Thoracic aorta (tissue), 2 donors: ENCODE measurements at places on chromosomes 2 and 18. TPM values are rescaled to one million over a fixed set of nuclear protein-coding genes. Genes with fewer than 3 reads are reported as not detected.

DNA sequence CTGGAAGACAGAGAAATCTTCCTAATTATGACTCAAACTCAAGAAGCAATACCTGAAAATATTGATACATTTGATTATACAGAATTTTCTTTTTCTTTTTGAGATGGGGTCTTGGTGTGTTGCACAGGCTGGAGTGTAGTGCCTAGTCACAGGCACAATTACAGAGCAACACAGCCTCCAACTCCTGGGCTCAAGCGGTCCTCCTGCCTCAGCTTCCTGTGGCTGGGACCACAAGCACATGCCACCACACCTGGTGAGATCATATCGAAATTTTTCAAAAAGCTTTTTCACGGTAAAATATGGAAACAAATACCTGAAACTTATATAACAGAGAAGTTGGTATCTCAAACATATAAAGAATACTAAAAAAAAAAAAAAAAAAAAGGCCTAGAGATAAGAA, 27.9 kb downstream of the TGFBRAP1 start:
- DNase-seq, result no peak
- H3K27ac ChIP-seq, result no peak overlapping the region
- H3K27me3 ChIP-seq, result no peaks in the 10 kb centered on the region
- peaks cover 8% of the 10 kb centered on the region for H3K36me3 ChIP-seq
- no peak overlapping the region for H3K4me3 ChIP-seq

- no peak overlapping the region for H3K4me3 ChIP-seq
- no peaks in the 10 kb centered on the region for H3K36me3 ChIP-seq
- H3K27me3 ChIP-seq, result no peaks in the 10 kb centered on the region
- peaks cover 3% of the 10 kb centered on the region for H3K4me1 ChIP-seq
- H3K27ac ChIP-seq, result no peak overlapping the region
These were observed 273.6 kb downstream of the HRH4 start for GRCh38 chr18:24734058-24734457.

DNA sequence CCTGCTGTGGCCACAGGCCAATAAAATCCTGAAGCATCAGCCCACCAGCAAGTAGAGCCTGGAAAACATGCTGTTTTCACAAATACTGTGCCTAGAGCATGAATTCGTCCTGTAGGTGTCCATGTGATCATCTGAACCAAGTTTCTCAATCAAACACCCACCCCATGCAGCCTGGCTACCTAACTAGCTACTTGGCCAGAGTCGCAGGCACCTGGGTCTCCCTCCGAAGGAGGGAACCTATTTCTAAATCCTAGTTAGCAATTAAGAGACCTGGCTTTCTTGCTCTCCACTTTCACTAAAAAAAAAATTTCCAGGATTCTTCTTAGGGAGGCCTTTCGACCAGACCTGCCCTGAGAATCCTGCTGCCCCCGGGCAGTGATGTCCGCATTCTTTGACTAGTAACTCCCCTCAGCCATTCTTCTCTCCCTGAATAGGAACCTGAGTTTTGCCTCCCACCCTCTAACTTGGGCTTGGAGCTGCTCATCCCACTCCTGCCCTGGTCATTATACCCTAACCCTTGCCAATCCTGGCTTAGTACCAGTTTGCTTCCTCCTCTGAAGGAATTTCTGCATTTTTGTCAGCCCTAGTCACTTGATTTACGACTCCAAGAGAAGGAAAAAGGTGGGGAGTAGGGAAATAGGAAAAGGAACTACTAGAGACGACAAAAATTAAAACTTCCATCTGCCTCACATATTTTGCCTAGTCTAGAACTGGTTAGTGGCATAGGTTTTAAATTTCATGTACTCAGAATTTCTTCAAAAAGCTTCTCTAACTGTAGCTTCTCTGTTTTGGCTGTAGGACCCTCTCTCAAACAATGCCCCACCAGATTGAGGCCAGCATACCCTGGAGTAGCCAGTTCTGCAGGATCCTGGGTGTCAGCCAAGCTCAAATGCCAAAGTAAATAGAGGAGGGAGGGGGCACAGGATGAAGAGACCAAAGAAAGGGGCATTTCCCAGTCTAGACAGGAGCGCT, 25.4 kb upstream of the TANK start:
- H3K27ac ChIP-seq, result no peak overlapping the region
- H3K4me1 ChIP-seq, result peaks cover 28% of the 10 kb centered on the region
- DNase-seq, result no peak
- H3K4me3 ChIP-seq, result peak overlapping the region; percentile 56
- H3K27me3 ChIP-seq, result no peaks in the 10 kb centered on the region
- no peaks in the 10 kb centered on the region for H3K36me3 ChIP-seq

DNA sequence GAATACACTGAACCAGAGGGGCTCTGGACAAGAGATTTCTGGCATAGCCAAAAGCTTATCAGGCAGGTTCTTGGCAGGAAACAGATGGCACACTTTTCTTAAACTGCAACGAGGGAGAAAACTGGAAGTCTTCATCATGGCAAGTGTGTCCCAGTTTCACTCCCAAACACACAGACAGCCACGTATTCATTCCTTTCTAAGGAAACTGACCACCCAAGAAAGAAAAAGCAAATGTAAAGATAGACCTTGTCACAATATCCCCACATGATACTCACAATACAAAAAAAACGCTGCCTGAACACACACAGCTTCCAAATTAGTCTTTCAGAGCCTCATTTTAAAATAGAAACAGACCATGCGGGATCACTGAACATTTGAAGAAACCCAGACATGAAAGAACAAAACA, 40.6 kb upstream of the RTTN start:
- DNase-seq, result no peak
- H3K27ac ChIP-seq, result no peak overlapping the region
- H3K27me3 ChIP-seq, result no peaks in the 10 kb centered on the region
- peak overlapping the region; percentile 38 for H3K4me3 ChIP-seq

DNA sequence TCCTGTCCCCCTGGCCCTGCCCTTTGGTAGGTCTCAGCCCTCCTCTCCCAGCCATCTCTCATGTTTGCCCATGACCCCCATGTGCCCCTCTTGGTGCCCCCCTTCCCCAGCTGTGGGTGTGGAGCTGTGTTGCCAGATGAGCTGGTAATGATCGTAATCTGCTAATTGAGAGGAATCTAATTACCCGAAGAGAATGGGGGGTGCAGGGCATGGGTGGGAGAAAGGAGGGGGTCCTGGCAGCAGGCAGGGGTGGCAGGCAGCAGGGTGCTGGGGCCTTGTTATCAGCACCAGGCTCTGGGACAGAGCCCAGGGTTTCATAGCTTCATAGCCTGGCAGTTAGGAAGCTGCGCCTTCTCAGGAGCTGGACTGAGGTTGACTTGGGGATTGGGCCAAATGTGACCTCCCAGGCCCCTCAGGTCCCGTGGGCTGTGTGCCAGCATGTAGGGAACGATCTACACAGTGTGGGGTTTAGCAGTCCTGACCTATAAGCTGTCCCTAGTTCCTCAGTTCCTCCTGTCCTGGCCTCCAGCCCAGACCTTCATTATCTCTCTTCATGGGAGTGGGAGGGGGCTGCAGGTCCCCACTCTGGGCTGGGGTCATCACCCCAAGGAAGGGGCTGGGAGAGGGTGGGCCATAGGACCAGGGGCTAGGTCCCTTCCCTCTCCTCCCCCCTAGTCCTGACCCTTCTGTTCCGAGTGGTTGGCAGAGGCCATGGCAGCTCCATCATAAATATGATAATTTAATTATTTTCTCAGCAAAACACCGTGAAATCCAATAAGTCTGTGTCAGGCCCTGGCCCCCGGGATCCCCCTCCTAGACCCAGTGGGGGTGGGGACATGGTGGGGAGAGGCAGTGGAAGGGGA, 6.5 kb upstream of the ASIC4 start:
- H3K27me3 ChIP-seq, result no peaks in the 10 kb centered on the region
- H3K36me3 ChIP-seq, result peaks cover 32% of the 10 kb centered on the region
- H3K4me3 ChIP-seq, result no peak overlapping the region
- DNase-seq, result no peak
- H3K4me1 ChIP-seq, result peaks cover 31% of the 10 kb centered on the region

The DSC2 gene
- 4.3 TPM for total RNA-seq

The TP53I3 gene
- total RNA-seq, result 3.1 TPM

The CPLX4 gene
- total RNA-seq, result not detected
